ENCODE measurements at places on chromosomes 12 and 14. TPM values are rescaled to one million over a fixed set of nuclear protein-coding genes. Genes with fewer than 3 reads are reported as not detected.
A peak's percentile ranks its signal among the peaks of the same experiment; 100 is the strongest.

The LRRC10 gene
- total RNA-seq = not detected

The LBHD2 gene
- total RNA-seq = not detected

DNA sequence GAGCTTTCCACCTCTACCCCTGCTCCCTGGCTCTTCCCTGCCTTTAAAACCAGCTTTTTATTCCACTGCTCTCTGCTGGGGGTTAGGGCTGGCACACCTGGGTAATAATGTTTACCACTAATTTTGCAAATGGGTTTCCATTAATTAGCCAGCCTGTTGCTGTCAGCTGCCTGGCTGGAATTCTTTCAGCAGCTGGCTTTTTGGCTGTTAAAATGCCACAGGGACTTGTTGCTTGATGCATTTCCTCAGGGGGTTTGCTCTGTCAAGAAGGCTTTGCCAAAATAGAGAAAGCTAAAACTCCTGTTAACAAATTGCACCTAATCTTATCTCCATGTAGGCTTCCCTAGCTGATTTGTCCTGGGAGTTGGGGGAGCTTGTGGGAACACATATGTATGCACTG lies 51.8 kb upstream of the PSMC1 start:
- no peak for DNase-seq

DNA sequence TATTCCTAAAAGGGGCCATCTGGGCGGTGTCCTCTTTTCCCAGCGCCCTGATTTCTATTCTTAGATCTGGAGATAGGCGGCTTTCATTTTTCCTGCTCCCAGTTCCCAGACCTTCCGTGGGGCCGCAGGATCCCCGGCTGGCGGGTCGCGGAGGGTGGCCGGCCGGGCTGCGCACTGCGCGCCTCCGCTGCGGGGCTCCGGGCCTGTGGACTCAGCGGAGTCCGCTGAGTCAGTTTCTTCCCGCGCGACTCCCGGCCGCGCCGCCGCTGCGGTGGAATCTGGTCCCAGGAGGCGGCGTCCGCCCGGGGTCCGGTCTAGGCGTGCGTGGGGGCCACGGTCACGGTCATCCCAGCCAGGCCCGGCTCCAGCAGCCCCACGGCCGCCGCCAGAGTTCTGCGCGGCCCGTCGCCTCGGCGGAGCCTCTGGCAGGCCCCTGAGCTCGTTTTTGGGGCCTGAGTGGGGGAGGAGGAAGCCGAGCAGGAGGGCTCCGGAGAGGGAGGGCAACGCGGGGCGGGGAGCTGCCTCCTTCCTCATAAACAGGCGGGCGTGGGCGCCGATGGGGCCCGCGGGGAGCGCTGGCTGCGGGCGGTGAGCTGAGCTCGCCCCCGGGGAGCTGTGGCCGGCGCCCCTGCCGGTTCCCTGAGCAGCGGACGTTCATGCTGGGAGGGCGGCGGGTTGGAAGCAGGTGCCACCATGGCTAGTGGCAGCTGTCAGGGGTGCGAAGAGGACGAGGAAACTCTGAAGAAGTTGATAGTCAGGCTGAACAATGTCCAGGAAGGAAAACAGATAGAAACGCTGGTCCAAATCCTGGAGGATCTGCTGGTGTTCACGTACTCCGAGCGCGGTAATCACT lies at the start of gene LRRK2:
LRRK2 (plus strand) TSS at position 559 of the 853 bp plus-strand sequence; CDS start at position 694, 135 bp downstream.
- DNase-seq = no peak

GRCh38 chr12:52004042-52004648 lies 2.6 kb upstream of the TAMALIN start:
- DNase-seq = peak; percentile 58

GRCh38 chr12:111842556-111843396 lies 748 bp downstream of the MAPKAPK5 start:
- DNase-seq = peak; percentile 27

All from M059J (cell line).